NCI-H446 treated with DMSO at 0.1 percent for 48 hours (cell line): ENCODE measurements at places on chromosomes 5 and 9.

GRCh38 chr9:131441441-131441840, 47.6 kb downstream of the PRRC2B start:
- no peak for DNase-seq

DNA sequence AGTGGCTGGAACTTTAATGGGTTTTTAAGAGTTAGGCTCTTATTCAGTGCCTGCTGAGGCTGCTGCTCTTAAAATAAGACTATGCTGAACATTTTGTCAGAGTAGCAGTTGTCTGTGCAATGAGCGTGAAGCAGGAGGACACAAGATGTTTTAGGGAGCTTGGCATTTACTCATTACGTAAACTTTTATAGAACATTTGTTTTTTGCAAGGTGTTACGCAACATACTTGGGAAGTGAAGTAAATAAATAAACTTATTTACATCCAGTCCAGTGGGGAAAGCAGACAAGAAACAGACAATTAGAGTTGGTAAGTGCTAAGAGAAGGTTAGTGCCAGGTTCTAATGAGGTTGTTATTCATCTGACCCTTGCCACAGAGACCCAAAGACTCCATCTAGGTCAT, 226.0 kb downstream of the HINT1 start:
- no peak for DNase-seq

DNA sequence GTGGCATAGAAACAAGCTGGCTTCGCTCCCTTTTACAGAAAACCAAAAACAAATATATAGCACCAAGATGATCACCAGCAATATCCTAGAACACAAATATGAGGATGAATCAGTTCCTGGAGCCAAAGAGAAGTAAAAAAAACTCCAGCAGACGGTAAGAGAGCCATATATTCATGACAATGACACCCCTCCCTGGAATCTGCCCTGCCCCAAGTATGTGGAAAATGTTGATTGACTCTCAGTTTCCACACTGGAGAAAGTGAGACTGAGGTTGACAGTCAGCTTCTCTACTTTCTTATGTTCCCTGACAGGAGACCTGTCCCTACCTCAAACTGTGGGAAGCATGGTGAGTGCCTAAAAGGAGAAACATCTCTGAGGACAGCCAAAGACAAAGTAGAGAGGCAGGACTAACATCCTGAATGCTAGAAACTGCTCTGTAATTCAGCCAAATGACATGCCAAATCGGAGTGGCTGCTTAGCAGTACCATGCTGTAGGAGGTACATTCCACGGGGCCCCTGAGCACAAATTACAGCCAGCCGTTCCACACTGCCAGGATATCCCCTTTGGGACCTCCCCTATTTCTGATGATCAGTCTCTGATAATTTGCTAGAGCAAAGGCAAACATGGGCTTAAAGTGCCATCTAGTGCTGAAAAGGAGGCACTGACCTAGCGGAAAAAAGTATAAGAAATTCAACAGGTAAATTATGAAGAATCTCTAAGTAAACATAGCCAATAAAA, 424.0 kb upstream of the RGMB start:
- no peak for DNase-seq

DNA sequence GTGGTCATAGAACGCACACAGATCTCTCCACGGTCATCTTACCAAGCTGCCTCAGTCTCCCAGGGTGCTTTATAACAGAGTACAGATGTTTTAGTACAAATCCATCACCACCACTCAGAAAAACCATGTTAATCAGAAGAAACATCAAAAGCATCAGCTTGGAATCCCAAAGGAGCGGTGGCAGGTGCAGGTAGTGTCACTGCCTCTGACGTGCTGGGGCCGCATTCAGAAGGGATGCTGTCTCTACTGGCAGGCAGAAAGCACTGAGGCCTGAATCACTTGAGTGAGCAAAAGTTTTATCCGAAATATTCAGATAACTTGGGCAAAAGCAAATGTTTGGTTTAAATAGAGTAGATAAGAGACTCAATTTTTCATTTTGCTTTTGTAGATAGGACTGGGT, 448.4 kb upstream of the ZNF608 start:
- DNase-seq = no peak

GRCh38 chr9:92115071-92115858, at the start of gene SPTLC1:
Gene SPTLC1, minus strand, starts transcription at chr9:92115413. Its CDS starts 43 bp downstream, at chr9:92115370.
- peak; percentile 69 for DNase-seq

- no peak for DNase-seq
Measured at GRCh38 chr5:135236228-135236907, 162.7 kb downstream of the MACROH2A1 start.

- no peak for DNase-seq
Measured at GRCh38 chr5:138870611-138871010, 4.5 kb downstream of the LRRTM2 start.

GRCh38 chr9:75545287-75545686, 345.2 kb upstream of the PCSK5 start:
- no peak for DNase-seq

GRCh38 chr5:139402561-139403158, 1.2 kb downstream of the SPATA24 start:
- DNase-seq = no peak

- DNase-seq = no peak
Measured at GRCh38 chr5:172373680-172374079, 80.6 kb downstream of the SH3PXD2B start.

- no peak for DNase-seq
Measured at GRCh38 chr9:84300271-84300670, 40.3 kb downstream of the SLC28A3 start.

DNA sequence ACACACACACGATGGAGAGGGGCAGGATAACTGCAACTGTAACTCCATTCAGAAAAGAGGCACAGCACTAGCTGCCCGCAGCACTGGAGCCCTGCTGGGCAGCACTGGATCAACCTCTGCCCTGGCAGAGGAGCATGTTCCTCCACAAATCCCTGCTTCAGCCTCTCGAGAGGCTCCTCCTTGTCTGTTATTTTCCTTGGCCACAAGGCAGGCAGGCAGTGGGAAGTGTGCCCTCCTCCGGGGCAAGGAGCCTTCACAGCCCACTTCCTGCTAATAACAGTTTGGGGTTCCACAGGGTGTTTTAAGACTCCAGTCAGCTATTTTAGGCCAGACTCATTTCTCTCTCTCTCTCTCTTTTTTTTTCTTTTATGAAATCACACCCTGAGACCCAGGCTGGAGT, 11.8 kb downstream of the FXN start:
- no peak for DNase-seq
